ENCODE measurements at places on chromosomes 16 and 17. TPM values are rescaled to one million over a fixed set of nuclear protein-coding genes. Genes with fewer than 3 reads are reported as not detected.

DNA sequence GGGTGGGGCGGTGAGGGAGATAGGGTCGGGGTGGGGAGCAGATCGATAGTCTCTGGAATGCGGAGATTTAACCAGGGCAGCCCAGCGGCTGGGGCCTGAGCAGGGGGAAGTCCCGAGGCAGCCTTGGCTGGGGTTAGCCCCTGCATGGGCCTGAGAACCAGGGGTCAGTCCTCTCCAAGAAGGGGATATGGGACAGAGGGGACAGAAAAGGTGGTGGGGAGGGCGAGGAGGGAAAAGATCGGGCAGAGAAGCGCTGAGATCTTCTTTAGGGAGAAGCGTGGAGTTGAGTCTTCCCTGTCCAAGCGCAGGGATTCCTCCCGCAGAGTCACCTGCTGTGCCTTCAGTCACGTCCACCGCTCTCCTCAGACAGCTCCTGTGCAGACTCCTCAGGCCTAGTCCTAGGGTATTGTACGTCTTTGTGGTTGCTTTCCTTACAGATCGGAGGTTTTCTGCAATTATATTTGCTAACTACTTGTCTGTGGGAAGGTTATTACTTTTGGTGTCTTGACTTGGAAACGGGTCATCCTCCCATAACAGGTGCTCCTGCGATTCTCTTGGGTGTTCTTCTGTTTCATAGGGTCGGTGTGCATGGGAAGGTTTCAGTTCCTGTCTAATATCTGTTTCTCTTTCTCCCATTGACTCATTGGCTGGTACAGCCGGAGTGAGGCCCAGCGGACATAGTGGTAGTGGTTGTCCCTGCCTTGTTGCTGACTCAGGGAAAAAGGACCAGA is 952 bp downstream of the CD300A start:
- no peak for DNase-seq

- DNase-seq, result no peak
Observed at GRCh38 chr17:12902046-12902445, 112.7 kb downstream of the ARHGAP44 start.

DNA sequence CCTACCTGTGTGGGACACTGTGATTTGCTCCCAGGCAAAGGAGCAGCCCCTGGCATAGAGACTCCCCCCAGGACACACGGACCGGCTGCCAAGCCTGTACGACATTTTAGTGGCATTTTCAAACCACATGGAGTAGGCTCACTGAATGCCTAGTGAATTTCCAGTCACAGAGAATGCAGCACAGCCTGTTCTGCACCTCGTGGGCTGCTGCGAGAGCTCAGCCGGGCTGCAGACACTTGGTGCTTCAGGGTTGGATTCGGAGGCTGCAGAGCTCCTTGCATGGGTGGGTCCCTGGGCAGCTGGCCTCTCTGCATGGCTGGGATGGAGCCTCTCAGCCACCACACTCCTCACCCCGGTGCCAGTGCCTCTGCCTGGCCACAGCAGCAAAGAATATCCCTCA is 51.2 kb upstream of the HNF1B start:
- no peak for DNase-seq

DNA sequence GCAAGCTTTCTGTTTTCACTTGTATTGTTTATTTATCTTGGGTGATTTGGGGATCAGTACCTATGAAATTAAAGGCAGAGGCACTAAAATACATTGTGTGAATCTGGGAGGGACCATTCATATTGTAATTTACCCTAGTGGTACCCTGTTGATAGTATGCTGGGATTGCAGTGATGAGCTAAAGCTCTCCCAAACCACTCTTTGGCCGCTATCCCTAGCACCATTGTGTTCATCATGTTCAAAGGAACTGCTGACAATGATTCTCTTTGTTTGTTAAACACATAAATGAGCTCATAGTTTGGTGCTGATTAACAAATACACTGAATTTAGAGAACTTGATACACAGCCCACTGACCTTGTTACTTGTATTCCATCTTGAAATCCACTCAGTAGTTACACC is 1469.8 kb downstream of the CDH11 start:
- no peak for DNase-seq

DNA sequence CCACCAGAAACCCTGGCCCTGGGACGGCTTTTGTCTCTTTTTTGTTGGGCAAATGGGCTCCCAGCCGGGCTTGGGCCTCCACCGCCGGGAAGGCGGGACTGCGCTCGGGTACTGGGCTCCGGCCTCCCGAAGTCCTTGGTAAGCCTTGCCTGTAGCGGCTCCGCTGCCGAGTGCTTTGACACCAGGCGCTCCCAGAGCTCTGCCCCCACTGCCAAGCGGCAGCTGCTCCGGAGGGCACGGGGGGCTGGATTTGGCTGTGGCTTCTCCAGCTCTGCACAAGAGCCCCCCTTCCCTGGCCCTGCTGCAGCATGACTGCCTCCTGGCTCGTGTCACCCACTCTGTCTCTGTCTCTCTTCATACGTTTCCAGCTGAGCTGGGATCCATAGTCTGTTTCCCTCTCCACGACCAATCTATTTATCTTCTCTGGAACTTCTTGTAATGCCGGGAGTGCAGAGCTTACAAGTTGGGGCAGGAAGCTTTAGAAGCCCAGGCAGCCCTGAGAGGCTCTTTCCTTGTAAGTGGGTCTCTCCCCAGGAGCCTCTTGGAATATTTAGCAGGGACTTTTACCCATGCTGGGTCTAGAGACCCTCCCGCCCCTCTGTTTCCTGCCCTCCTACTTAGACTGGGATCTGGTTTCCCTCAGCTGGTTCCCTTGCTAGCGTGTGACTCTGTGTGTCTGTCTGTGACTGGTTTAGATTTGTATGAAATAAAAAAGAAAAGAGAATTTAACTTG is 246.9 kb upstream of the GSE1 start:
- no peak for DNase-seq

GRCh38 chr16:14109077-14109775 is 38.1 kb downstream of the MRTFB start:
- no peak for DNase-seq

GRCh38 chr17:80738020-80738808 is 193.6 kb downstream of the RPTOR start:
- no peak for DNase-seq

DNA sequence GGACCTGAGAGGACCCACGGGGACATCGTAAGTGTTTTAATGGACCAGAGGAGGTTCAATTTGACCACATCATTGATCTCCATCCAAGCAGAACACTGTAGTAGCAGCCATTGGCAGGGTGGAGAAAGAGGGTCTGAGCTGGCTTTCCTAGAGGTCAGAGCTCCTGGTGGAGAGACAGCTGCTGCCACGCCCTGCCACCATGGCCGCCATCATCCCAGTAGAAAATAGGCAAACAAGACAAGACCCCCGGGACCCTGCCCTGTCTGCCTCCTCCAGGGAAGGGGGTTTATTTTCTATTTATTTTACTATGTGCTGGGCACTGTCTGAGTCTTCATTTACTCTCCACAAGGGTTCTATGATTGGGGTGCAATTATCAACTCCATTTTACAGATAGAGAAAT is 11.4 kb upstream of the ITGA3 start:
- DNase-seq, result no peak

DNA sequence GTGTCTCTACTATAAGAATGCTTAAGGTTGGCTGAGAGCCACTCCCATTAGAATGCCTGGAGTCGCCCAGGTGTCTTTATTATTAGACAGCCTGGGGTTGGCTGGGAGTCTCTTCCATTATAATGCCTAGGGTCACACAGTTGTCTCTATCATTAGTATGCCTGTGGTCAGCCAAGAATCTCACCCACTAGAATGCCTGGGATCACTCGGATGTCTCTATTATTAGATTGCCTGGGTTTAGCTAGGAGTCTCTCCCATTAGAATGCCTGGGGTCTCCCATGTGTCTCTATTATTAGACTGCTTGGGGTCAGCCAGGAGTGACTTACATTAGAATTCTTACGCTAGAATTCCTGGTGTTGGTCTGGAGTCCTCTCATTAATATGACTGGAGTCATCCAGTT is 2255.3 kb downstream of the TP53TG3F start:
- DNase-seq, result no peak

GRCh38 chr16:89300311-89300975 is 82.9 kb downstream of the ZNF778 start:
- DNase-seq, result no peak

DNA sequence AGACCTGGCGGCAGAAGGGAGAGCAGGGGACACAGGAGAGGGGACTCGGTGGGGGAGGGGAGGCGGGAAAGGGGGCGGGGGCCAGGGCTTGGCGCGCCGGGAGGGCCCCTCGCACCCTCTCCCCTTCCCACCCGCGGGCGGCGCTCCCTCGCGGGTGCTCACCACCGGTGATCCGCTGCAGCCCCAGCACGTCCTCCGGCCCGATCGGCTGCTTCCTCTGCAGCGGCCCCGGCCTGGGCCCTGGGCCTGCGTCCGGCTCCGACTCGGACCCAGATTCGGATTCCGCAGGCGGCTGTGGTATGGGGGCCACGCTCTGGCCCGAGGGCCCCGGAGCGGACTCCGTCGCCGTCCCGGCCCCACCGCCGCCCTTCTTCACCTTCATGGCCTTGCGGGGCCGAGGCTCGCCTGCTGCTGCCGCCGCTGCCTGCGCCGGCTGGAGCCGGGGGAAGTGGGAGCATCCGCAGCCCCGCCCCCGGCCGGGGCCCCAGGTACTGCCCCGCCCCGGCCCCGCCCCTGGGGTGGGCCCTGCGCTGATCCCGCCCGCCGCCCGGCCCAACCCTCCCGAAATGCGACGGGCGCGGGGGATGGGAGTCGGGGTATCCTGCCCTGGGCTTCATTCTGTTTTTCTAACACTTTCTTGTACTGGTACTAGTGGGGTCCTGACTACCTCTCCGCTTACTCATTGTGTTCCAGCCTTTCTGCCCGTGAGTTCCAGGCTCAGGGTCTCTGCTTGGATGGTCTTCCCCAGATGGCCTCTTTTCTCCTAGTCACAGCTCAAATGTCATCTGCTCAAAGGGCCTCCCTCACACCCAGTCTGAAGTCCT is at the start of gene UNC119:
TSS of gene UNC119 (minus strand) at position 449 of the 824 bp plus-strand sequence. CDS start at position 382, 67 bp downstream.
- no peak for DNase-seq

DNA sequence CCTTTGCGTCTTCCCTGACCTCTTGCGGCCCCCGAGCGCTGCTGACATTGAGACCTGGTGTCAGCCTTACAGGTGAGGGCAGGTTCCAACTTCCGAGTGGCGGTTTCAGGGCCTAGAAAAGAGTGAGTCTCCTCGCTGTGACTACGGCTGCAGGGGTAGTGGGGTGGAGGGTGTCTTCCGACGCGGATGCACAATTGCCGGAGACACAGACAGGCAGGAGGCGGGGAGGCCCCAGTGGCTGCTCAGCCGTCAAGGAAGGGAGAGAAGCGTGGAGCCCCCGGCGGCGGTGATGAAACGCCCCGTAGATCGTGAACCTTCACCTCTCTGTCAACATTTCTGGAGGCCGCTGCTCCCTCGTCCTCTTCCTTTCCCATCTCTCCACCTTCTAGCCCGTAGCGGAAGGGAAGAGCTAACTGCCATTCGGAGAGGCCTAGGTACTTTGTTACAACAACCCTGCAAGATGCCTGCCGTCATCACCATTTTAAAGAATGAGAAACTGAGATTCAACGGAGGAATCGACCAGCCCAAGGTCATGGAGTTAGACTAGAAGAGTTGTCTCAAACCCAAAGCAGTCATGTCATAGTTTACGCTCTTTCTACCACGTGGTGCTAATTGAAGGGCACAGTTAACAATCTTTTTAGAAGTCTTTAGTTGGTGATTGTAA is 485 bp downstream of the DNAJA3 start:
- no peak for DNase-seq

- DNase-seq, result peak; percentile 33
Observed at GRCh38 chr17:68640242-68640989, 39.2 kb upstream of the FAM20A start.

GRCh38 chr16:74200921-74201320 is 95.7 kb upstream of the PSMD7 start:
- no peak for DNase-seq

DNA sequence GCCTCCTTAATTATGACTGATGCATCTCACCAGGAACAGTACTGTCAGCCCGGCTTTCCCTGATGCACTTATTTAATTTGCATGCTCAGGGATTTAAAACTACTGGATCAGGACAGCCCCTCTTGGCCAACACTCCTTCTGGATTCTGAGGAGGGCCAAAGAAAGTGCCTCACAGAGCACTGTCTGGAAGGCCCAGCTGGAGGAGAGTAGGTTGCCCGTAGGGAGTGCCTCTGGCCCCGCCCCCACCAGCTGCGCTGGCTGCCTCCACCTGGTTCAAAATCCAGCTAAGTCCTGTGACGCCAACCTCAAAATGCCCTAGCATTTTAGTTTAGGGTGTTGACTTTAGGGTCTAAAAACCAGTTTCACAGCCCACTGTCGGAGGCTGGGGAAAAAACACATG is 49.4 kb upstream of the SREBF1 start:
- DNase-seq, result no peak

DNA sequence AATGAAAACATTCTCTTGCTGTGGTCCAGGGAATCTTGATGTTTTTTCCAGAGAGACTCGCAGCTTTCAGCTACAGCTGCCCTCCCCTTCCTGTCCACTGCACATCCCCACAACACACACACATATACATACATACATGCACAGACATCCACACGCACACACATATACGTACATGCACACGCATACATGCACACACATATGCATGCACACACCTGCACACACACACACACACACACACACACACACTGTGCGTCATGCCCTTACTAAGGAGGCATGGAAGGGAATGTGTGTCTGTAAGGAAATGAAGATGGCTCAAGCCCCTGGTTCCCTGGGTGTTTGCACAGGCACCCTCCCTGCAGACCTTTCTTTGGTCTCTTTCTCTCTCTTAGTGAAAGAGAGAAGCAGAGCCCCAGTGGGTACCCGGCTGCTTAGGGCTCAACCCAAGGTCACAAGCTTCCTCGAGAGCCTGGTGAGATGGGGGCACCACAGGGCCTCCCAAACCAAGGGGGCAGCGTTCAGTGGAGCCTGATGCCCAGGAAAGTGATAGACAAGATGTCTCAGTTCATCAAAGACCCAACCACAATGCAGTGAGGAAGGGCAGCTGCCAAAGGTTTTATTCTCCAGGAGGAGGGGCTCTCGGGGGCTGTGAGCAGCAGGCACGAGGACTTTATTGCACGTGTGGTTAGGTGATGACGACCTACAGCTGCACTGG is 33.3 kb downstream of the TNFRSF13B start:
- DNase-seq, result no peak

DNA sequence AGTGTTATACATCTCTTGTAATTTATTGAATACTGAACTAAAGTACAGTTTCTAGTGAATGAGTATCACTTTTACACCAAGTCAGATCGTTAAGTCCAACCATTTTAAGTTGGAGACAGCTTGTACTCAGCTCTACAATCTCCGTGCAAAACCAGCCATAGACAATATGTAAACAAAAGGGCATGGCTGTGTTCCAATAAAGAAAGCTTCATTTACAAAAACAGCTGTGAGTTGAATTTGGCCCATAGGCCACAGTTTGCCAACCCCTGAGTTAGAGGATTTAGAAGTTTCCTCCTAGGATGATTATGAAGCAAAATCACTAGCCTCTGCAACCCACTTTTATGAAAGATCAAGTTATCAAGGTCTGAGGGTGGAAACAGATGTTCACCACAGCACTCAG is 105.7 kb upstream of the RCVRN start:
- no peak for DNase-seq

- DNase-seq, result no peak
Observed at GRCh38 chr16:2472885-2473445, 1.9 kb downstream of the NTN3 start.

Gene ST6GALNAC2
- total RNA-seq, result 10.3 TPM

Gene NUPR1
- total RNA-seq, result 4.1 TPM

Gene CES5A
- total RNA-seq, result not detected

Gene TGFB1I1
- 76.2 TPM for total RNA-seq

Gene PRAC1
- total RNA-seq, result 7.7 TPM

Gene UBTF
- total RNA-seq, result 54.4 TPM

Gene TEKT5
- 0.32 TPM for total RNA-seq

Gene CCL2
- 22.4 TPM for total RNA-seq
